ENCODE measurements at places on chromosomes 12 and 14.

DNA sequence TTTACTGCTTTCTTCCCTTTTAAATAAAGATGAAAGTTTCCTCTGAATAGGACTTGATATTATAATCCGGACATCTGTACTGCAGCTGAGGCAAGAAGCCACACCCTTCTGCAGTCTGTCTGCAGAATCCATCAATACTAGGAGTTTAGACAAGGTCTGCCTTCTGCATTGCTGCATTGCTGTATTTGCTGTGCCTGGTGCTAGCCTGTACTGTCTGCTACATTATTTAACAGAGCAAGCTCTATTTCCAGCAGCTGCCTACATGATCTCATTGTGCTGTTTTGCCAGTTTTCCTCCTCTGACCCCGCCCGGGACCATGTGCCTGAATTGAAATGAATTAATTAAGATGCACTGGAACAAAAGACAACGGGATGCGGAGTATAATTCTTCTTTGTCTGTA lies 1.7 kb downstream of the TUBA1A start:
- DNase-seq, result no peak

DNA sequence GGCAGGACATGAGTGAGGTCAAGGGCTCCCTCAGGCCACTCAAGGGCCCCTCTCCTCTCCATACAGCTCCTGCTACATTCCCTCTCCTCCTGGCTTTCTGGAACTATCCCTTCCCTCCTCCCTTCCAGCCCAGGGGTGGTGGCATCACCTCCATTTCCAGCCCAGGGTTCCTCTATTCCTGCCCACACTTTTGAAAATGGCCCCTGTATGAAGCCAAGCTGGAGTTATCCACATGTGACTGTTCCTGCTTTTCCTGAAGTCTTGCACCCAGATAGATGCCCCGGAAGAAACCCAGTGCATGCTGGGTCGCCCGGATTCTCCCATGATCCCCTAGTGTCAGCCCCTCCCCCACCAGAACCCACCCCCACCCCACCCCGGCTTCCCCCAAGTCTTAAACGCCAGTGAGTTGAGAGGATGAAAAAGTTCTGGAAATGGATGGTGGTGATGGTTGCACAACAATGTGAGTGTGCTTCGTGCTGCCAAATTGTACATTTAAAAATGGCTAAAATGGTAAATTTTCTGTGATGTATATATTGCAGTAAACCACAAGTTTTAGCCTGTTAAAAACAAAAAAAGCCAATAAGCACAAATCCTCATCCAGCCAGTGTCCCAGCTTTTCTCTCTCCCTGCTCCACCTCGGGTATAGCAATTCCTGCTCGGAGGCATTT lies 136.9 kb downstream of the SCARB1 start:
- DNase-seq, result no peak

- DNase-seq, result no peak
Measured at GRCh38 chr12:26434299-26435068, 239.1 kb downstream of the SSPN start.

- no peak for DNase-seq
Measured at GRCh38 chr14:85010186-85010585, 519.8 kb upstream of the FLRT2 start.

GRCh38 chr12:53380104-53380793 lies at the start of gene SP1:
TSS of gene SP1 (plus strand) at chr12:53380176. CDS start at chr12:53380292, 116 bp downstream.
- DNase-seq, result peak; percentile 83

- DNase-seq, result no peak
Measured at GRCh38 chr12:29673346-29673745, 110.4 kb downstream of the TMTC1 start.

DNA sequence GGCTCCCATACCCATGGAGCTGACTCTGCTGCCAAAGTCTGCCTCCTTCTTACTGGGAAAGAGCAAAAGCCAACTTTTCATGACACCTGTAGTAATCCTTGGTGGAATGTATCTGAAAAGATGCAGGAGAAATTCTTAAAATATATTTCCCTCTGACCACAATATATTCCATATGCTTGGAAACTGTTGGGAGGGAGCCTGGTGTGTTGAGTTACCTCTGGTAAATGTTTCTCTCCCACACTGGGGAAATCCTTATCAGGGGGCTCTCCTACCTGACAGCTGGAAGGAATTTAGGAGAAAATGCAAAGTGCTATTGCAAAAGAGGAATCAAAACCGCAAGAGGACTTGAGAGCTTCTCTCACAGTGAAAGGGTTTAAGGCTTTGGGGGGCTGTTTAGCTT lies 139.4 kb downstream of the TBX5 start:
- no peak for DNase-seq

DNA sequence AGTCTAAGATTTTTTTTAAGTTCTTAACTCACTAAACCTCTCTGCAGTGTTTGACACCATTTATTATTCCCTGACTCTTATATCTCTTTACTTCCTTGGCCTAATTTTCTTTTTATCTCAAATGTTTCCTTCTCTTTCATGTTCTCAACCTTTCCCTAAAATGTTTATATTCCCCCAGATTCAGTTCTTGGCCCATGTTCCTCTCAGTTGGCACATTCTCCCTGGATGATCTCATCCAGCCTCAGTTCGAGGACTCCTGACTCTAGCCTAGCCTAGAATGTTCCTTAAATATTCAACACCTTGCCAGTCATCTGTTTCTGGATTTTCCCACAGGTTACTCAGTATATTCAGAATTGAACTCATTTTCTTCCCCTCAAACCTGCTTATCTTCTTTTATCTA lies 81.3 kb downstream of the SCN8A start:
- DNase-seq, result no peak

GRCh38 chr12:7271893-7272514 lies 31.9 kb upstream of the ACSM4 start:
- no peak for DNase-seq

DNA sequence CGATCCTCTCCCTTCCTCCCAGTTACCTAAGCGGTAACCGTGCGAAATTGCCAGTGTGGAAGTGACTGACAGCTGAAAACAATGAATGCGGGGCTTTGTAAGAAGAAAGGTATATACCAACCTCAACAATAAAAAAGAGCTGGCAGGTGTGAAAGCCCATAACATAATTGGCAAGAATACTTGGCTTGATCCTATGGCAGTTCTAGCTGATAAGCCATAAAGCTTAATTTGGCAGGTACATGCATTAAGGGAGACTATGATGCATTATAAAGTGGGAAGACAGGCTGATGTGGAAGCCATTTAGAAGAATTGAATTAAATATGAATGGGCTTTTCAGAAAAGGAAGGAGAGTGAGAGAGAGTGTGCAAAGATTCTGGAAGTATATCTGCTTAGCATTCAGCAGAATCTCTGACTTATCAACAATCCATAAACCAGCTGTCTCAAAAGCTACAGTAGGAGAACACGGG lies 71.3 kb downstream of the CRACR2A start:
- no peak for DNase-seq

GRCh38 chr14:64502456-64502855 lies 1.2 kb downstream of the ZBTB25 start:
- no peak for DNase-seq

DNA sequence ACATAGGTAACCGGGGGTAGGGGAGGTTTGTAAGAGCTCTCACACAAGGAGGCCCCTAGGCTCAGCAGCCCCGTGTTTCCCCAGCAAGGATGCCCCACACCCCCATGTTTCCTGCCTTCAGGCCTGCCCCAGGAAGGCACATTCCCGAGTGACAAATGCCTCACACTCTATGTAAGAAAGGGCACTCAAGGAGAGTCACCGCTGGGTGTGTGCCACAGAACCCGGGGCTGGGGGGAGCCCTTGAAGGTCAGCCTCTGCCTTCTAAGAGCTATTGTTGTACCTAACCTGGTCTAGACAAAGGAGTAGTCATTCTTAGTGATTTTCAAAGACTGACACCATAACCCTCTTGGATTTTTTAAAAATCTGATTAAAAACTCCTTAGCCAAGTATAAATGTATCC lies 333.6 kb downstream of the DPF3 start:
- no peak for DNase-seq

DNA sequence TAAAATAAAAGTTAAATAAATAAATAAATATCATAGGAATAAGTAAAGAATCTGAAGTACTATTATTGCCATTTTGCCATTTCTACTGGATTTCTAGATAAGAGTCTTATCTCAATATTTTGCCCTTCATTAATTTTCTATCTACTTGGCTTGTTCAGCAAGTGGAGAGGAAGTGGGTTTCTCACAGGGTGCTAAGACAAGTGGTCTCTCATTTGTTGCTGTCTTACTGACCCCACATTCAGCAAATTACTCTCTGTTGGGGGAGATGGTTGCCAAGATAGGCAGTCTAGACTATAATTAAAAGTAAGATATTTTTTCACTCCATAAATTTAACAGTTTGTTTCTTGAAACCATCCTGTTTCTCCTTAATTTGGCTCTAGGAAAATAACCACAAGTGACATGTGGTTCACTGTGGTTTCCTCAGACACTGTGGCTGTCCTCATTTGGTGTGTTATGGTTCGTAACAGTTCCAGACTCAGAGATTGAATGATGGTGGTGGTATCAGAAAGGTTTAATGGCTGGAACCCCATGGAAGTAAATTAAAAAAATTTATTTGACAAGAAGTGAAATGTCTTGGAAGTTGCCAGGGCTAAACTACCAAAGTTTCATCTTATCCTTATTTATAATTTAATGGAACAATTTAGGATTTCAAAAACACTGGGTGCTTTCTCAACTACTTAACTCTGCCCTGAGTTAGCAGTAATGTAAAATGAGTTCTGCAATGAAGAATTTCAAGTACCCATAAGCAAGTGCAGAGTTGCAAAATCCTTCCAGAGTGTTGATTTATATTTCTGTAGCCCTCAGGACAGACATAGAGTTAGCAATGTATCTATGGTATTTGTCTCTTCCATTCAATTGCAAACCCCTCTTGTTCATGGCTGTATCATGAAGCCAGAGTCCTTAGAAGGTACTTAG lies 214.8 kb downstream of the MSRB3 start:
- no peak for DNase-seq

DNA sequence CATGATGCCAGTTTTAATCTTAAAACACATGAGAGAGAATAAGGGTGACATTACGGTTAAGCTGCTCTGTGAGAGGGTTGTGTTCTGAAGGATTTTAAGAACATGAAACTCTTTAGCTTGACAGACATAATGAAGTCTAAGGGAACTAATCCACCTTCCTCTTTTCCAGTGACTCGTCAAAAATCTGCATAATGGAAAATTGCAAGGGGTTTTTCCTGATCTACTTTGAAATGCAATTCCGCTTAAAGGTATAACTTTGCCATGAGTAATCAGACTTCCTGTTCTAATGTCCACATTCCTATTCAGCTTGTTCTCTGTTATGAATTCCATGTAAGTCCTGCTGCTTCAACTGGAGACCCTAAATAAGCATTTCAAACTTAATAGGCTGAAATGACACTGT lies at the start of gene ZNF705A:
Gene ZNF705A, plus strand, starts transcription at position 171 of the 400 bp plus-strand sequence. CDS start 15,611 bp downstream, outside the sequence.
- no peak for DNase-seq

GRCh38 chr12:25433581-25434325 lies 119.3 kb downstream of the LMNTD1 start:
- DNase-seq, result no peak

- no peak for DNase-seq
Measured at GRCh38 chr14:98133806-98134205, 1138.2 kb downstream of the BCL11B start.

- no peak for DNase-seq
Measured at GRCh38 chr14:74364271-74364880, 16.1 kb downstream of the VRTN start.

DNA sequence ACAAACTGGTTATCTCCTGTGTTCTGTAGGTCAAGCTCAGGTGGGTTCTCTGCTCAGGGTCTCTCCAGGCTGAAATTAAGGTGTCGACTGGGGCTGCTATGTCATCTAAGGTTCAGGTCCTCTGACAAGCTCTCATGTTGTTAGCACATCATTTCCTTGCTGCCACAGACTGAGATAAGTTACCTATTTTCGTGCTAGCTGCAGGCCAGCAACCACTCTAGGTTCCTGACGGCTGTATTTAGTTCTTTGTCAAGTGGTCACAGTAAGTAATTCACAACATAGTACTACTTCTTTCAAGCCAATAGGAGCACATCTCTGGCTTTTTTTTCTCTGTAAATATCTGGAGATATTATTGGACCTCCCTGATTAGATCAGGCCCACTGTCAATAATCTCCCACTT lies 169.3 kb upstream of the CAND1 start:
- DNase-seq, result no peak

- no peak for DNase-seq
Measured at GRCh38 chr12:1933342-1934051, 15.0 kb upstream of the CACNA2D4 start.

GRCh38 chr12:77510985-77511384 lies 319.7 kb upstream of the NAV3 start:
- no peak for DNase-seq

- no peak for DNase-seq
Measured at GRCh38 chr12:12976366-12976765, 23.7 kb downstream of the HEBP1 start.

GRCh38 chr12:15679151-15679550 lies 110.0 kb downstream of the EPS8 start:
- no peak for DNase-seq

DNA sequence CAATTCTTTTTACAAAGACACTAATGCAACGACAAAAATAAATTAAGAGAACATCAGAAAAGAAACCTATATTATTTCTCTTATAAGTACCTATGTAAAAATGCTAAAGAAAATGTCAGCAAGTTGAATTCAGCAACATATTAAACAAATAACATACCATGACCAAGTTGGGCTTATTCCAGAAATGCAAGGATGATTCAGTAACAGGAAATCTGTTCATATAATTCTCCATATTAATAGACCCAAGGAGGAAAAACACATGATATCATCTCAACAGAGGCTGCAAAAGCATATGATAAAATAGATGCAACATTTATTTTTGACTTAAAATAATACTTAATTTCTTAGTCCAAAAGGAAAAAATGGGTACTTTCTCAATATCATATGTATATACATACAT lies 25.1 kb upstream of the GPHB5 start:
- DNase-seq, result no peak

GRCh38 chr12:32076941-32077340 lies 29.7 kb upstream of the BICD1 start:
- DNase-seq, result no peak

DNA sequence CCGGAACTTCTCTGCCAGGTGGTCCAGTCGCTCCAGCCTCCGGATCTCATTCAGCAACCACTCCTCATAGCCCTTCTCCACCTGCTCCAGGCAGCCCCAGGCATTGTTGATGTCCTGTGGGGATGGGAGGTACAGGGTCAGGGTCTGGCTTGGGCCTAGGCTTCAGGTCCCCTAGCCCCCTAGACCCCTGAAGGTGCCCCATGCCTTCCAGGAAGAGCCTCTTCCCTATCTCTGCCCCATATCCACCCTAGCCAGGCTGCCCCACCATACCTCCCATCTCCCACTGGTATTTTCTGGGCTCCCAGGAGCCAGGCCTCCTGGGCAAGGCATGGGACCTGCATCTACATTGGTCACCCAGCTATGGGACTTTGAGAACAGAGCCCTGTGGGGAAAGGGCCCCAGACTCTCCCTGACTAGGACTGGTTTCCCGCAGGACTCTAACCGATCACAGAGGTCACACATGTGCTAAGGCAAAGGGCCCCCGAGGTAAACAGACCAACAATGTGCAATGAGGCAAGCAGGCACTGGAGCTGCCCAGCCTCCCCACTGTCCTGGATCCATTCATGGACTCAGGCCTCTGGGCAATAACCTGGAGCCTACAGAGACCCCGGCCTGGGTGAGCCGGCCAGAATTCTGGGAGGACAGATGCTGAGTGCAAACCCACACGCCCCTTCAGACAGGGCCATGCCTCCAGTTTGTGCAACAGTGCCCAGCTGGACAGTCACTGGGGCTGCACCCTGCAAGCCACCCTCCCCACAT lies 88.8 kb downstream of the ACTN1 start:
- DNase-seq, result no peak
